GM12891 (cell line): ENCODE measurements at places on chromosomes 11 and 22.

- no peak for DNase-seq
Measured at GRCh38 chr11:33598426-33599069, 102.1 kb downstream of the C11orf91 start.

GRCh38 chr11:95923439-95923727 lies 524 bp downstream of the MTMR2 start:
- DNase-seq = no peak

DNA sequence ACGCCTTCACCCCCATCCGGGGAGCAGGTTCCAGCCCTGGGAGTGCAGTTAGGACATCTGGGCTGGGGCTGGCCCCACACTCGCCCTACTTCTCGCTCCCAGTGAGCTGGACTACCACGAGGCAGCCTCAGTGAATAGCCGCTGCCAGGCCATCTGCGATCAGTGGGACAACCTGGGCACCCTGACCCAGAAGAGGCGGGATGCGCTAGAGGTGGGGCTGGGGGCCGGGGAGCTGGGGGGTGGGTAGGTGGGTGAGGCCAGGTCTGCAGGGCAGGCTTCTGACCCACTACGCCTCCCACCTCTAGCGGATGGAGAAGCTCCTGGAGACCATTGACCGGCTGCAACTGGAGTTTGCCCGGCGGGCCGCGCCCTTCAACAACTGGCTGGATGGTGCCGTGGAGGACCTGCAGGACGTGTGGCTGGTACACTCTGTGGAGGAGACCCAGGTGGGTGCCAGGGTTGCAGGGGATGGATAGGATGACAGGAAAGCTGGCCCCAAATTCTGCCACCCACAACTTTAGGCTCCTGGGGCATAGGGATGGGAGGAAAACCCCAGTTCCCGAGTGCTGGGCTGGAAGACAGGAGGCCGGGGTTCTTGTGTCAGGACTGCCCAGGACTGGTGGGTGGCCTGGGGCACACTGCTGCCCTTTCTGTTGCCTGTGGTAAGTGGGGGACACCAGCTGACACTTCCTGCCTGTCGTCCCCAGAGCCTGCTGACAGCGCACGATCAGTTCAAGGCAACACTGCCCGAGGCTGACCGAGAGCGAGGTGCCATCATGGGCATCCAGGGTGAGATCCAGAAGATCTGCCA lies 8.3 kb downstream of the CTSF start:
- DNase-seq = no peak

DNA sequence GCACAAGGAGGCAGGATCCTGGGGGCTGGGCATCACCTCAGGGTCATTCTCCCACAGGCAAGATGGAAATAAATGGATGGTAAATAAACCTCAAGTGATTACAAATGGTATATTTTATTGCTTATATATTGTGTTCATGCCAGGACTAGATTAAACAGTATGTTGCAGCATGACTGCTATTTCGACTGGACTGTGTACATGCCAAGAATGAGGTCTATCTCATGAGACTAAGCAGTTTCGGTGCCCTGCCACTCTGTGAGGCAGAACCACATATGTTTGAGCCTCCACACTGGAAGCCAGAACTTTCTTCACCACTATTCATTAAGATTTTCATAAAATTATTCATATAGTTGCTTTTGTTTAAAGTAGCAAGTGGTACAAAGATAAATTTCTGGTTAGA lies 140.2 kb downstream of the DDX10 start:
- DNase-seq = no peak

- no peak for DNase-seq
Measured at GRCh38 chr11:102599642-102600261, 25.4 kb downstream of the MMP20 start.

DNA sequence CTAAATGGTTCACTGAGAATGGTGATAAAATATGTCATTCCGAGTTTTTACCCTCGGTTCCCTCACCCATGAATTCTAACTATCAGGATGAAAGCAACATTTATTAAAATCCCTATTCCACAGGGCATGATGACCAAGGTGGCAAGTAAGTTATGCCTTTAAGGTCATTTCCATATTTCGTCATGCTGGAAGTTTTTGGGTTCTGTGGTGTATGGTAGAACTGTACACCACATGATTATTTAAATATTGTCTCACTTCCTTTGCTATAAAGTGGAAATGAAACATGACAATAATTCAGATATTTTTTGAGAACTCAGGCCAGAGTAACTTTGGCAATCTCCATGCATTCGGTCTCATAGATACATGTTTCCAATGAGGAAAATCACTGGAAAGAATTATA lies 68.5 kb upstream of the CARD18 start:
- DNase-seq = no peak
